ENCODE measurements at places on chromosomes 2 and 18.

GRCh38 chr2:163556511-163556910 is 179.3 kb downstream of the FIGN start:
- no peak for DNase-seq

- peak; percentile 85 for DNase-seq
These were observed 788 bp downstream of the ARMC9 start for GRCh38 chr2:231199219-231199618.

GRCh38 chr2:240386326-240386725 is 49.1 kb upstream of the GPC1 start:
- DNase-seq: no peak

- no peak for DNase-seq
These were observed 43.5 kb downstream of the TMEM163 start for GRCh38 chr2:134675314-134675713.

DNA sequence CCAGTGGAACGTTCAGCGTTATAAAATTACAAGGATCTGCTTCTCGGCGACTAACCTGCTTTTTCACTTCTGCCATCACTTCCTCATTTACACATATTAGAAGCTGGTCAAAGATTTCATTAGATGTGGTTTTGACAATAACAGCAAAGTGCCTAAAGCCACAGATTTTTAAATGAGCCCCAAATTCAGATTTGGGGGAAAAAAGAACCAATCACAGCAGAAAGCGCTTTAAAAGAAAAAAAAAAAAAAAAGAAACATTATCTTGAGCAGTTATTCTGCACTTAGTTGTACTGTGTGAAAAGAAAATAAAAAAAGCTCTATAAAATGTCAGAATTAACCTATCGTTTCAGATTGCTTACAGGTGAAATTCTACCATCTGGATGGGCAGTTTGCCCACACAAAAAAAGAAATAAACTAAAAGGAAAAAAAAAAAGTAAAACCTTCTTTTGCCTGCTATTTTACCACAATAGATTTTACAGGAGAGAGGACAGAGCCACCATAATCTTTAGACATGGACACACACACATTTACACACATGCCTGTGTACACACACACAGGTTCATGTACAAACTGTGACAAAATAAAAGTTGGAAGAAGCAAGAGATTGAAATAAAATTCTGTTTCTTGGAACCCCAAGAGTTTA is 167.2 kb downstream of the TCF4 start:
- DNase-seq: no peak

- DNase-seq: no peak
These were observed 28.5 kb upstream of the CEP68 start for GRCh38 chr2:65027616-65028244.

- DNase-seq: no peak
These were observed 21.6 kb downstream of the TSN start for GRCh38 chr2:121776885-121777698.

- DNase-seq: no peak
These were observed 7.4 kb upstream of the MBP start for GRCh38 chr18:77140030-77140429.

- DNase-seq: no peak
These were observed 589.5 kb upstream of the NXPH2 start for GRCh38 chr2:139369423-139370409.

GRCh38 chr2:44692821-44693220 is 248.7 kb upstream of the SIX3 start:
- DNase-seq: peak; percentile 10

- peak; percentile 65 for DNase-seq
These were observed 75.9 kb downstream of the SH3BP4 start for GRCh38 chr2:235027558-235028214.

- DNase-seq: peak; percentile 62
These were observed 498 bp downstream of the TGOLN2 start for GRCh38 chr2:85327160-85327821.

DNA sequence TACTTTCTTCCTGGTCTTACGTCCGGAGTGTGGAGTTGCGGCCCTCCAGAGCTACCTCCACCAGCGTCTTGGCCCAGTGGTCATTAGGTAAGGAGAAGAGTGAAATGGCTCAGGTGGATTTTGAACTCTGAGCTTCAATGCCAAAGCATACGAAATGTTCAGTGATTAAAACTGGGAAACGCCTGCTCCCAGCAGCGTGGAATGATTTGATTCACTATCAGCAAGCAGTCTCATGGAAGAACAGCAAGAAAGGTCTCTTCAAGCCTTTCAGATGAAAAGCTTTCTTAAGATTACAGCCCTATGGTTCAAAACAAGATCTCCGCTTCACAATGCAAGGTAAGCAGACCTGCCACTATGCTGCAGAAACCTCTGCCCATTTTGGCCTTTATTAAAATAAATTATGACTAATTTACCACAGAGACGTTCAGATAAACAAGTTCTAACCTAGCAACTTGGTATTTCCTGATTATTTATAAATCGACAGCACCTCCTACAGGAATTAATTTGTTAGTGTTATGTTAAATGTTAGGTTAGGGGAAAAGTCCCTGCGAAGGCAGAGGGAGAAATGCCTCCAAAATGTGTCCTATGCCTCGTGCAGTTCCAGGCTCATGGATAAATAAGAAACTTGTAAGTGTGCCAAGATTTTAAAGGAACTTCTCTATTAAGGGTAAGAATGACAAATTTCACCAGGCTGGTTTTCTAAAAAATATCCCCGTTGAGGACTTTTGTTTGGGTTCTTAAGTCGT is 10.1 kb downstream of the SP9 start:
- peak; percentile 85 for DNase-seq

DNA sequence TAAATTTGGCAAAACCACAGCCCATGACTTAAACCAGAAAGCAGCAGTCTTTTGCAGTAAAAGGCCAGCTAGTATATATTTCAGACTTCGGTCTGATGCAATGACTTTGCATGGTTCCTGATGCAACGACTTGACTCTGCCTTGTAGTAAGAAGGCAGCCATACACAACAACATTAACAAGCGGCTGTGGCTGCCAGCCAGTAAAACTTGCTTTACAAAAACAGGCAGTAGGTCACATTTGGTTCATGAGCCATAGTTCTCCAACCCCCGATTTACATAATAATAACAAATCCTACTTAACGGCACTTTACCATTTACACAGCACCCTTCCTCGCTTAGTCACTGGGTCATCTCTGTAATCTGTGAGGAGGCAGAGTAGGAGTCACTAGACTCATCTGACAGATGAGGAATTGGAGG is 410.3 kb downstream of the LRATD1 start:
- peak; percentile 67 for DNase-seq

DNA sequence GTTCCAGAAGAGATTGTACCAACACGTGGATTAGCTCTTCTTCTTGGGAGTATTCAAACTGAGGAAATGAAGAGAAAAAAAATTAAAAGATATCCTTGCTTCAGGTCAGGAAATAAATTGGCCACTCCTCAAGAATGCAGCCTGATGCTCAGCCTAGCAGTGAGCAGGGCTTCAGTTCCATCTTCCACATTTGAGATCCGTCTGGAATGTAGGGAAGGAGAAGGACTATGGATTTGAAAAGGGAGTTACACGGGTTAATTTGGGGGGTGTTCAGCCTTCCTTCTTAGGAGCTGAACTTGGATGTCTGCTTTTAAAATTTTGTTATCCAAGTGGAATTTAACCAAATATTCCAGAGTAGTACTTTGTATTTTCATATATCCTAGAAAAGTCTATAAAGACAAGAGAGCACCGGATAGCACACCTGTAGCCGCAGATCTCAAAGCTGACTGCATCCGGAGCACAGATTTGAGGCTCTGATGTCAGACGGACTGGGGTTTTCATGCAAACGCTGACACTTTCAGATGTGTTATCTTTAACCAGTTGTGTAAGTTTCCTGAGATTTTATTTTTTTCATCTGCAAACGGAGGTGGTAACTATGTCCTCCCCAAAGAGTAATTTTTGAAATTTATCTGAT is 99.3 kb downstream of the COPS8 start:
- DNase-seq: no peak

Measured in ELR (cell line).